NCI-H748 treated with DMSO at 0.1 percent for 48 hours (cell line): ENCODE measurements at places on chromosomes 7 and 10.

DNA sequence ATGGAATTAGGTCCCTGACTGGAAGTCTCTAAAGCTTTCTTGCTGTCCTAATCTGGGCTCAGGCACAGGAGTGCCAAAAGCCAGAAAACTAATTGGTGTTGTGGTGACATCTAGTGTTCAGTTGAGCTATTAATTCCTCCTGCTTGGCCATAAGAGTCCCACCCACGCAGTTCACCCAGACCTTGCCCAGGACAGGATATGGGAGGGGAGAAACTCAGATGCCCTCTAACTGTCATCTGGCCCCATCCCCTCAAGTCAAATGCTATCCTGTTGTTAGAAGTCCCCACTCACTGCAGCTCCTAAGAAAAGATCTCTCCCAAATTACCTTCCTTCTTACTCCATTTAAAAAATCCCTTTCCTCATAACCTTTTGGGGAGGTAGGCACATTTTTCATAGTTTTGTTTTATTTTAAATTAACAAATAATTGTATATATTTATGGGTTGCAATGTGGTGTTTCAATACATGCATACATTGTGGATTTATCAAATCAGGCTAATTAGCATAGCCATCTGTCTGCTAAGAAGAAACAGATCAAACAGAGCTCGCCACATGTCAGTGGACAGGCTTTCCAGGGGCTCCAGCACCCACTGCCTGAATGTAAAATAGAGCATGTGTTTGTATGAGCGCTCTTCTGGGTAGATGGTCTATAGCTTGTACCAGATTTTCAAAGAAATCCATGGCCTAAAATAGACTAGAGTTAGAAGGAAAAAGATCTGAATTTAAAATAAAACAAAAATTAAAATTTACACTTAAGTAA is 84.0 kb downstream of the GSAP start:
- peak; percentile 74 for DNase-seq

DNA sequence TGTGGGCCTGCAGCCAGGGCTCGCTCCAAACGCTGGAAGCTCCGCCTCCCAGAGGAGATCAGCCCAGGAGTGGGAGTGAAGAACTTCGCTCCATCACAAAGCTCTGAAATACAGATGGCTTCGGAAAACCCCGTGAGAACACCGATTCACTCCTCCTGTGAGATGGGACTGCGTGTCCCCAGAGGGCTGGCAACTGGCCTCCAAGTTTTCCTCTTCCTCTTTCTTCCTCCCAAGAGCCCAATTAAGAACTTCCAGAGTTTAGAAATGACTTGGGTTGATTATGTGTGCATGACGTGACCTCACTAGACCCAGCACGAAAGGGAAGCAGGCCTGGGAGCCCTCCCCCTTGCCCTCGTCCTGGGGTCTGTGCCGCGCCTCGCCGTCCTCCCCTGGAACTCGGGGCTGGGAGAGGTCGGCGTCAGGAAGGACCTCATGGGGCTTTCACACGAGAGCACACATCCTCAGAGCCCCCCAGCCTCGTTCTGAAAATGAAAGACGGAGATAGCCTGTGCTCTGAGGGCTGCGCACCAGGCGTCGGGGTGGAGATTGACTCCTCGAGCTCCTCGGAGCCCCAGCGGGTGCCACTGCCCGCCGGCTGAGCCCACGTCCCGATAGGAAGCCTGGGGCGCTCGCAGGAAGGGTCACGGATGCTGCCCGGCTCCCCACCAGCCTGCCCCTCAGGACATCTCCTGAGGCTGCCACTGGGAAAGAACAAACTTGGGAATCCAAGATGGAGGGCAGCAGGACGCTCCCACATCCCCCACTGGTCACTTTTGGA is 37.8 kb downstream of the PTPRN2 start:
- no peak for DNase-seq

DNA sequence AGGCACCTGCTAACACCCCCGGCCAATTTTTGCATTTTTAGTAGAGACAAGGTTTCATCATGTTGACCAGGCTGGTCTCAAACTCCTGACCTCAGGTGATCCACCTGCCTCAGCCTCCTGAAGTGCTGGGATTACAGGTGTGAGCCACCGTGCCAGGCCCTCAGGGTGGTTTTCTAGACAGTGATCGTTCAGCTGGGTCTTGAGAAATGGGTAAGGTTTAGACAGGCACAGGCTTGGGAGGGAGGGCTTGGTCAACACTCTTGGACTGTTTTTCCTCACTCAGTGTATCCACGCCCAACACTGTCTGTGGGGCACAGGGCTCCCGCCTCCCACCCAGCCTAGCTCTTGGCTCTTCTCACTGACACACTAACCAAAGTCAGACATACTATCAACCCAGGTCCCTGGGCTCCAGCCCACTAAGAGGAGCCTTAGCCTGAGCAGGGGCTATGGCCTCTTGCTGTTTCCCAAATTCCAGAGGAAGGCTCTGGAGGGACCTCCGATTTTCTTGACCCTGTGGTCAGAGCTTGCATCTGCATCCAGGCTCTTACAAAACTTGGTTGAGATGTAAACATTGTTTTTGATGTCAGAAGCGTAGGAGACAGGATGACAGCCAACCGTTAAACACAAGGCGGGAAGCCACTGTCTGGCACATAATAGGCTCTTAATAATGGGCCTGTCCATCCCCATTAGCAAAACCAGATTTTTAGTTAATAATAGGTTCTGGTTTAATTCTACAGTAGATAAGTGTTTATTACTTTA is 143.9 kb downstream of the PRKAG2 start:
- no peak for DNase-seq

DNA sequence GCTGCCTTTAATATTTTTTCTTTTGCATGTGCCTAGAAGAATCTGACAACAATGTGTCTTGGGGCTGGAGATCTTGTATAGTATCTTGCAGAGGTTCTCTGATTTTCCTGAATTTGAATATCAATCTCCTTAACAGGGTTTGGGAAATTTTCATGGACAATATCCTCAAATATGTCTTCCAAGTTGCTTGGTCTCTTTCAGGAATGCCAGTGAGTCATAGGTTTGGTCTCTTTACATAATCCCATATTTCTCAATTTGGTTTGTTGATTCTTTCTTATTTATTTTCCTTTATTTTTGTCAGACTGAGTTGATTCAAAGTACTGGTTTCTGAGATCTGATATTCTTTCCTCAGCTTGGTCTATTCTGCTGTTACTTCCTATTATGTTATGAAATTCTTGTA is 208.7 kb upstream of the GLI3 start:
- DNase-seq, result no peak

DNA sequence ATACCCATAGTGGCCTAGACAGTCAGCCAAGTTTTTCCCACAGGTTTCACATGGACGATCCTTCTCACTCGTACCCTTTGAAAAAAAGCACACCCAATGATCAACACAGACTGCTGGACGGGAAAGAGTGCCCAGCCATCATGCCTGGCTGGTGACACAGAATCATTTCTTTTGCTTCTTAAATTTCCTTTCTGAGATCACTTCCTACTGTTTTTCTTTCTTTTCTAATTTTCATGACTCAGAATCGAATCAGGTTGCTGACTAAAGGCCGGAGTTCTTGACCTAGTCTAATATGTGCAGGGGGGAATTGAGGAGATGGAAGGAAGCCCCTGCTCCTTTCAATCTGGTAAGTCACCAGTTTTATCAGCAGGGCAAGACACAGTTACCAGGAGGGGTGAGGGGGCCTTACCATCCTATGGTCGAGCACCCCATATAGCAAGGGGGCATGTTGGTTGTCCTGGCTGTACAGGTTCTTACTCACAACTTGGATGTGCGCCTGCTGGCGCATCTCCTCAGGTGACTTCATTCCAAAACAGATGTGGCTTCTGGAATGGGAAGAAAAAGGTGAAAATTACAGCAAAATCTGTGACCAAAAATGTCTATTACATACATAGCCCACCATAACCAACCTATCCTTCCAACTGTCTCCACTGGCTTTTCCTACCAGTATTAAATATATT is 3.5 kb downstream of the POLR3A start:
- no peak for DNase-seq

- no peak for DNase-seq
Observed at GRCh38 chr7:33472348-33473025, 343.1 kb downstream of the BBS9 start.

DNA sequence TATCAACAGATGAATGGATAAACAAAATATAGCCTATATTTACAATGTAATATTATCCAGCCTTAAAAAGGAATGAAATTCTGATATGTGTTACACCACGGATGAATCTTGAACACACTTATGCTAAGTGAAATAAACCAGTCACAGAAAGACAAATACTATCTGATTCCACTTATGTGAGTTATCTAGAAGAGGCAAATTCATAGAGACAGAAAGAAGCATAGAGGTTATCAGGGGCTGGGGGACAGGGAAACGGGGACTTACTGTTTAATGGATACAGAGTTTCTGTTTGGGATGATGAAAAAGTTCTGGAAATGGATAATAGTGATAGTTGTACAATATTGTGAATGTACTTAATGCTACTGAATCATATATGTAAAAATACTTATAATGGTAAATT is 329.9 kb downstream of the LRMDA start:
- no peak for DNase-seq

- DNase-seq, result no peak
Observed at GRCh38 chr10:21532694-21533466, 1.2 kb upstream of the MLLT10 start.

- DNase-seq, result no peak
Observed at GRCh38 chr10:29685506-29685905, 50.7 kb upstream of the SVIL start.

DNA sequence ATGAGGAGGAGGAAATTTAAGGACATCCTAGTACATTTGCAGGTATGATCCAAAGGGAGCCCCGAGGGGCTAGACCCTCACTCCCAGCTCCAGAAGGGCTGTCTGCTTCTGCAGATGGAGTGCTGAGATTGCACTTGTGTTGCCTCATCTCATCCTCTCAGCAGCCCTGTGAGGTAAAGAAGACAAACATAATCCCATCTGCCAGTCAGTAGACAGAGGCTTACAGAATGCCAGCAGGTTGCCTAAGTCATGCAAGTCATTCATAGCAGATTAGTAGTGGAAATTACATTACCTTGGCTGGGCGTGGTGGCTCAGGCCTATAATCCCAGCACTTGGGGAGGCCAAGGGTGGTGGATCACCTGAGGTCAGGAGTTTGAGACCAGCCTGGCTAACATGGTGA is 45.4 kb downstream of the BLVRA start:
- no peak for DNase-seq

- no peak for DNase-seq
Observed at GRCh38 chr7:82313269-82313668, 130.3 kb downstream of the CACNA2D1 start.

DNA sequence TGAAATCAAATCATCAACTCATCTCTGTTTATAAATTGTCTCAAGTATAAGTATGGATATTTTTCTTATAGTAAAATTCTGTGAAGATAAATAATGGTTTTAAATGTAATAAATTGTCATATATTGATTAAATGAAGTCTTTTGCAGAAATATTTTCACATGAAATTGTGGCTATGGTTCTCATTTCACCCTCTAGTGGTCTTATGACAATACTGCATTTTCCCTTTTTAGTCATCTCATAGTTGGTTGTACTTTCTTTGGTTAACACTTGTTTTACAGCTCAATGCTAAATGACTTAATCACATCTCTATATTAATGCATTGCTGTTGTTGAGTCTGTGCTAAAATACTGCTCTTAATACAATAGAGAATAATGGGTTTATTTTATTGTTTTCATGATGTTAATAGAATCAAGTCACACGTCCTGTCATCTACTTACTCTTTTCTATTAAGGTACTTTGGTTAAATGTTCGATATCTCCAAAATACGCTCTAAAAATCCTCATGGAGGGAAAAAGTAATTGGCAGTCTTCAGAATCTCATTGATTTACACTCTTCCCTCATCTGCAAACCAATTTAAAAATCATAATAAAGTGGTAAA is 38.0 kb upstream of the CACNA2D1 start:
- peak; percentile 29 for DNase-seq

DNA sequence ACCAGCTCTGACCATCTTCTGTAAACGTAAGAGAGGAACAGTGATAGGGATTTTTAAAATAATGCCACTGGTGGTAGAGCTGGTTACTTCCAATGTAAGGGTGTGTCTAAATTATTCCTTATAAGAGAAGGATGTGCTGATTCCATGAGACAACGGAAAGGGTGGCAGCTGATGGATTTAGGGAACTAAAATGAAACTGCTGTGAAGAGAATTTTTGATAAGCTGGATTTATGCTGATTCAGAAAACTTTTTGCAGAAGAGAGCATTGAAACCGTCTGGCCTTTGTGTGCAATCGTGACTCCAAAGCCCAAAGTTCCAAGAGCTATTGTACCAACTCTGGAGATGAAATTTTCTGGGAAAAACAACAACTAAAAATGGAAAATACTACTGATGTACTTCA is 301.0 kb downstream of the PRPF18 start:
- no peak for DNase-seq

GRCh38 chr10:73781879-73782748 is at the start of gene CHCHD1:
Gene CHCHD1 (plus strand): TSS chr10:73782048. CDS start chr10:73782076, 28 bp downstream.
- DNase-seq, result peak; percentile 23

- DNase-seq, result no peak
Observed at GRCh38 chr10:86580521-86580891, 58.9 kb upstream of the WAPL start.

- peak; percentile 7 for DNase-seq
Observed at GRCh38 chr10:30434273-30435072, 489 bp downstream of the MAP3K8 start.

DNA sequence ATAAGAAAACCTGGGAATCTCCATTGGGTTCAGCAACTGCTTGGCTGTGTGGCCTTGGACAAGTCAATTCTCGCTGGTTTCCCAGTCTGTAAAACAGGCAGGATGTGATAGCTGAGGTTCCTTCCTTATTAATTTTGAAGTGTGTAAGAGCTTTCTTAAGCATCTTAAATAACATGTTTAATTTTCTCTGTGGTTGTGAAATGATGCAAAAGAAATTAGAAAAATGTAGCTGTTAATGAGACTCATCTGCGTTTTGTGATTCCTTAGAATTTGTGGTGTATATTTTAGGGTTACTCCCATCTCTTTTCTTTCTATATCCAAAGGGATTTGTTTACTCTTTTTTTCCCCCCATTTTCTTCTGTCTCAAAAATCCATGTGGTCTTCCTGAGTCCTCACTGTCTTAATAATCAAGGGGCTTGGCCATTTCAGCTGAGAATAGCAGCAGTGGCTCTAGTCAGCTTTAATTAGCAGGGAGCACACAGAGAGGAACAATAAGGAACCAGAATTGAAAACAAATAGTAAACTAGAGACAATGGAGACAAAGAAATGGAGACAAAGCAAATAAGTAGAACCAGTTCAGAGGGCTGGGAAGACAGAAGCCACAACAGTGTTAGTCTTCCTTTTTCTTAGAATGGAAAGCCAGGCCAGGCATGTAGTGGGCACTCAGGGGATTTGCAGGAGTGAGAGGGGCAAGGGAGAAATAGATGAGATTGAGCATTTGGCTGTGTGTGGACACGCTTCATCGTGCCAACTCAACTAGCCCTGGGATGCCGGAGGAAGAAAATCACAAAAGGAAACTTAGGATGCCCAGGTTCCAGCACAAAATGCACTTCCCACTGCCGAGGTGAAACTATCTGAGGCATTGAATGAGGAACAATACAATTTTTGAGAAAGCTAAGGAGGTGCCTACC is 93.9 kb downstream of the CHN2 start:
- DNase-seq, result peak; percentile 88

GRCh38 chr10:68223535-68224165 is 8.3 kb downstream of the ATOH7 start:
- DNase-seq, result no peak
